ENCODE measurements at places on chromosomes 6 and 20. TPM values are rescaled to one million over a fixed set of nuclear protein-coding genes. Genes with fewer than 3 reads are reported as not detected.

- H3K27ac ChIP-seq = peak overlapping the region; percentile 80
- no peak overlapping the region for H3K4me3 ChIP-seq
- H3K36me3 ChIP-seq = no peaks in the 10 kb centered on the region
- H3K4me1 ChIP-seq = peaks cover 8% of the 10 kb centered on the region
Measured at GRCh38 chr6:109298605-109299264, 83.5 kb downstream of the CD164 start.

GRCh38 chr6:45115696-45116095, 212.4 kb upstream of the RUNX2 start:
- H3K4me1 ChIP-seq = no peaks in the 10 kb centered on the region
- no peaks in the 10 kb centered on the region for H3K36me3 ChIP-seq
- no peak for DNase-seq
- H3K27ac ChIP-seq = no peak overlapping the region

DNA sequence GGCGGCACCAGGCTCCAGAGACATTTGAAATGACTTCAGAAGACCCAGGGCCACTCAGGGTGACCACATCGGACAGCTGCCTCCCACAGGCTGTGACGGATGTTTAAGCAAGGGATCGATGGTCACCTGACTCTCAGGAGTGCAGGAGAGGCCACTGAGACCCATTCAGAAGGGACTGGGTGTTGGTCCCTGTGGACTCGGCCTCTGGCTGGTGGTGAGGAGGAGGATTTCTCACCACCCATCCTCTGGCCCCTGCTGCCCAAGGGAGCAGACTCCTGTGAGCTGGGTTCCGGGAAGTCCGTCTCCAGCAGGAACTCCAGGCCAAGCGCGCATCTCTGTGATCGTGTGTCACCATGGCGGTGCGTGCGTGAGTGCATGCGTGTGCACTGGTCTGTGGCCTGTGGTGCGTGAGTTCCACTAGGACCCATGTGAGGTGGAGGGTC, 25.5 kb downstream of the NPEPL1 start:
- peaks cover 9% of the 10 kb centered on the region for H3K36me3 ChIP-seq
- no peaks in the 10 kb centered on the region for H3K27me3 ChIP-seq
- no peak overlapping the region for H3K27ac ChIP-seq
- H3K4me3 ChIP-seq = no peak overlapping the region
- H3K4me1 ChIP-seq = no peaks in the 10 kb centered on the region

The BMP6 gene
- total RNA-seq = 16.0 TPM

- H3K4me3 ChIP-seq = peak overlapping the region; percentile 91
- H3K27ac ChIP-seq = peak overlapping the region; percentile 94
- no peaks in the 10 kb centered on the region for H3K27me3 ChIP-seq
- H3K4me1 ChIP-seq = peaks cover 8% of the 10 kb centered on the region
- DNase-seq = no peak
- peaks cover 29% of the 10 kb centered on the region for H3K36me3 ChIP-seq
Measured at GRCh38 chr6:30743099-30744053, 889 bp upstream of the FLOT1 start.

The ENPP3 gene
- not detected for total RNA-seq

DNA sequence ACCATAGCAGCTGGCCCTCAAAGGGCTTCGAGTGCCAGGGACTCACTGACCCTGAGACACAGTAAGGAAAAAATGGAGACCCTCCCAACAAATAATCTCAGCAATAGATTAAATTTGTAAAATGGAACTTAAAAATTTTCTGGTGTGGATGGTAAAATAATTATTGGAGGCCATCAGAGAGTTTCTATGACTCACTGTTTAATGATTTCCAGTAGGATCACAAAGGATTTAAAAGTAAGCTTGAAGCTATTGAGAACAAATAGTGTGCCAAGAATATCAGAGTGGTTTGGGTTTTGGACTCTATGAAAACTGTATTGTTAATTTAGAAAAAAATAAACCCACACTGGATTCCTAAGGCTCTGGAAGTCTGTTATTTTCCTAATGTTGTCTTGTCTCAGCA, 115.2 kb upstream of the AKIRIN2 start:
- DNase-seq = no peak
- H3K4me3 ChIP-seq = no peak overlapping the region
- no peak overlapping the region for H3K27ac ChIP-seq
- H3K27me3 ChIP-seq = no peaks in the 10 kb centered on the region
- no peaks in the 10 kb centered on the region for H3K36me3 ChIP-seq

DNA sequence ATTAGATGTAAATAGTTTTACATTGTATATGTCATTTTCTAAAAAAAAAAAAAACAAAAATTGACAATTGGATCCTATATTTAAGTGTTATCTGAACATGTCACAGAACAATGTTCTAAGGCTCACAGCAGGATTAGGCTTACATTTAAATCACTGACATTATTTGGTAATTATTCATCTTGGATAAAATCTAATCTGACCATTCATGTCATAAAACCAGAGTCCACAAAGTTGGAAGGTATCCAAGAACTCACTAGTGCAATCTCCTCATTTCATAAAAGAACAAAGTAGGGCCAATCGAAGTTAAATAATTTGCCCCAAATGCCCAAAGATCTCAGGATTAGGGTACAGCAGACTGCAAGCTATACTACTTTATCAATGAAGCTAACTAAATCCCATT, 73.0 kb downstream of the PDSS2 start:
- H3K4me3 ChIP-seq = no peak overlapping the region
- H3K4me1 ChIP-seq = no peaks in the 10 kb centered on the region
- H3K36me3 ChIP-seq = no peaks in the 10 kb centered on the region
- H3K27ac ChIP-seq = no peak overlapping the region
- no peak for DNase-seq
- no peaks in the 10 kb centered on the region for H3K27me3 ChIP-seq

GRCh38 chr6:101770116-101770515, 376.6 kb downstream of the GRIK2 start:
- no peaks in the 10 kb centered on the region for H3K27me3 ChIP-seq
- H3K4me1 ChIP-seq = no peaks in the 10 kb centered on the region
- DNase-seq = no peak
- H3K4me3 ChIP-seq = no peak overlapping the region
- no peaks in the 10 kb centered on the region for H3K36me3 ChIP-seq

DNA sequence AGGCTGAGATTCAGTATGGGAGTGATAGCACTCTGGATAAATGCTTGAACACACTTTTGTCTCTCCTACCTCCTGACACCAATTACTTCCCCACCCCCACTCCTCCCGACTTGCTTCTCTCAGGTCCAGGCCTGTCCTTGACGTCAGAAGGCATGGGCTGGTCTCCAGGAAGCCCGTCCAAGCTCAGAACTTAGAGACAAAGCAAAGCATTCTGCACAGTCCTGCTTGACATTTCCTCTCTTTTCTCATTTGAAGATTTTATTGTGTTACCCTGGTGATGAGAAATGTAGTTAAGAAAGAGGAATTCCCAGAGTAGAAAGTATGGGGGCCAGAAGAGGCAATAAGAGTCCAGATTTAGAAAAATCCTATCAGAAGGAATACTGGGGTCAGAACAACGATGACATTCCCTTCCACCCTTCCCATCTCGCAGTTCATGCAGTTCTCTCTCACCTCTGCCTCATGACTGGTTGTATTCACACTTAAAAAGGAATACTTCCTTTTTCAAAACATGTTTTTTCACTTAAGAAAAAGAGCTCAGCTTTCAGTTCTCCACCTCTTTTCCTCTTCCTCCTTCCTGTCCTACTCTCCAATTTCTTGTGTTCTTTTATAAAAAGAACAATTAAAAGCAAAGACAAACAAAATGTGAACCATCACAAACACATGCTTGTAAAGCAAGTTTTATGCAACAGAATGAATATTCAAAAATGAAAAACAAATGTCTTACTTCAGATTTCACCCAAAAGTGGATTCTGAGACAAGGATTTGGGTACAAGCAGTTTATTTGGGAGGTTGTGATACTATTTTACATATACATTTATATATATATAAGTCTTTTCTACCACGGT, 18.5 kb upstream of the FAM184A start:
- no peak overlapping the region for H3K27ac ChIP-seq
- no peak overlapping the region for H3K4me3 ChIP-seq
- no peaks in the 10 kb centered on the region for H3K36me3 ChIP-seq
- H3K4me1 ChIP-seq = peaks cover 5% of the 10 kb centered on the region
- DNase-seq = no peak

The SLC22A2 gene
- not detected for total RNA-seq

DNA sequence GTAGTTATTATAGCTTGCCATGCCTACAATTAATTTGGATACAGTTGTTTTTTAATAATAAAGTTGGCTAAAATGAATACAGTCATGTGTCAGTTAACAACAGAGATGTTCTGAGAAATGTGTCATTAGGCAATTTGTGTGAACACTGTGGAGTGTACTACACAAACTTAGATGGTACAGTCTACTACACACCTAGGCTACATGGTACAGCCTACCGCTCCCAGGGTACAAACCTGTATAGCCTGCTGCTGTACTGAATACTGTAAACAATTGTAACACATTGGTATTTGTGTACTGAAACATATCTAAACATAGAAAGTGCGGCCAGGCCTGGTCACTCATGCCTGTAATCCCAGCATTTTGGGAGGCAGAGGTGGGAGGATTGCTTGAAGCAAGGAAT, 50.2 kb downstream of the MYLIP start:
- H3K36me3 ChIP-seq = no peaks in the 10 kb centered on the region
- H3K27me3 ChIP-seq = no peaks in the 10 kb centered on the region
- peaks cover 7% of the 10 kb centered on the region for H3K4me1 ChIP-seq
- H3K4me3 ChIP-seq = no peak overlapping the region
- H3K27ac ChIP-seq = no peak overlapping the region
- no peak for DNase-seq

The PNPLA1 gene
- total RNA-seq = not detected

DNA sequence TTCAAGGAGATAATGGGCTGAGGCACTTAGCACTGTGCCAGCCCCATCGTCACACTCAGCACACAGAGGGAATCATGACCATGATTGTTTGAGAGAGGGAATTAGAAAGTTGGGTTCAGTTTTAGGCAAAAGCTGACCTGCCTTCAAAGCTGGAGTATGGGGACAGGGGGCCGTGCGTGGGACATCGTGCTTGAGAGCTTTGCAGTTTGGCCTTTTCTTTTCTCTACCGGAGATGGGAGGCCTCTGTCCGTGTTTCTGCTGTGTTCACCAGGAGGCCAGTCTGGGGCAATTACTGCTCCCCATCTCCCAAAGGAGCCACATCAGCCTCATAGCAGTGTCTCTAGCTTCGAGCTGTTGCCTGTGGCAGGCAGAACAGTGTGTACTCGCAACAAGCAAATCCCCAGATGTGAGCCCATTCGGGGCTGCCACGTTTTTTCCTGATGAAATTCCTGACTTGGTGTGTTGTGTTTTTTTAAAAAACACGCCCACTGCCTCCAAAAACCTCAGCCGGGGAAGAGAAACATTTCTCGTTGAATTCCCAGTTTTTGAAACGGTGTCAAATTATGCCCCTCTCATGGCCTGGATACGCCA, 20.2 kb downstream of the EYA2 start:
- no peaks in the 10 kb centered on the region for H3K27me3 ChIP-seq
- DNase-seq = peak; percentile 75
- H3K36me3 ChIP-seq = no peaks in the 10 kb centered on the region

DNA sequence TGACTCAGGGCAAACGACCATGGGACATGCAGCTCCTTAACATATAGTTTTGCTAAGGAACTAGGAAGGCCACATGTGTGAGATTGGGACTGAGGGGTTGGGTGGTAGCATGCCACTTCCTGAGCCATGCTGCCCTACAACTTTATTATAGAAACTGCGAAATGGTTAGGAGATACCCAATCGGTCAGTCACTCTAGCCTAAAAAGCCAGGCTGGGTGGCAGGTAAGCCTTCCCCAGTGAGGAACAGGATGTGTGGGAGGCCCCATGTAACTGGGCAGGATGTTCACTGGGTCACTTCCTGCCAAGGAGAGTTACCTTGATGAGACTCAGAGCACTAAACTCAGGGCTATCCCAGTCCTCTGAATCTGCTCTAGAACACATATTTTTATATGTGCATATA, 123.5 kb downstream of the MAP3K7 start:
- no peak for DNase-seq
- no peak overlapping the region for H3K4me3 ChIP-seq
- no peak overlapping the region for H3K27ac ChIP-seq
- no peaks in the 10 kb centered on the region for H3K27me3 ChIP-seq
- no peaks in the 10 kb centered on the region for H3K4me1 ChIP-seq
- H3K36me3 ChIP-seq = no peaks in the 10 kb centered on the region

The TMEM244 gene
- total RNA-seq = not detected

GRCh38 chr6:35011096-35012041, 122.3 kb downstream of the ANKS1A start:
- no peaks in the 10 kb centered on the region for H3K27me3 ChIP-seq
- peaks cover 3% of the 10 kb centered on the region for H3K4me1 ChIP-seq
- H3K27ac ChIP-seq = no peak overlapping the region
- H3K4me3 ChIP-seq = no peak overlapping the region
- no peak for DNase-seq
- H3K36me3 ChIP-seq = no peaks in the 10 kb centered on the region

- peak; percentile 52 for DNase-seq
- H3K36me3 ChIP-seq = no peaks in the 10 kb centered on the region
- no peak overlapping the region for H3K27ac ChIP-seq
Measured at GRCh38 chr6:170178561-170179477, 112.1 kb downstream of the DLL1 start.

- no peak for DNase-seq
- no peaks in the 10 kb centered on the region for H3K36me3 ChIP-seq
- no peak overlapping the region for H3K27ac ChIP-seq
- H3K4me3 ChIP-seq = no peak overlapping the region
- no peaks in the 10 kb centered on the region for H3K27me3 ChIP-seq
Measured at GRCh38 chr6:34259529-34260069, 10.8 kb upstream of the SMIM29 start.

DNA sequence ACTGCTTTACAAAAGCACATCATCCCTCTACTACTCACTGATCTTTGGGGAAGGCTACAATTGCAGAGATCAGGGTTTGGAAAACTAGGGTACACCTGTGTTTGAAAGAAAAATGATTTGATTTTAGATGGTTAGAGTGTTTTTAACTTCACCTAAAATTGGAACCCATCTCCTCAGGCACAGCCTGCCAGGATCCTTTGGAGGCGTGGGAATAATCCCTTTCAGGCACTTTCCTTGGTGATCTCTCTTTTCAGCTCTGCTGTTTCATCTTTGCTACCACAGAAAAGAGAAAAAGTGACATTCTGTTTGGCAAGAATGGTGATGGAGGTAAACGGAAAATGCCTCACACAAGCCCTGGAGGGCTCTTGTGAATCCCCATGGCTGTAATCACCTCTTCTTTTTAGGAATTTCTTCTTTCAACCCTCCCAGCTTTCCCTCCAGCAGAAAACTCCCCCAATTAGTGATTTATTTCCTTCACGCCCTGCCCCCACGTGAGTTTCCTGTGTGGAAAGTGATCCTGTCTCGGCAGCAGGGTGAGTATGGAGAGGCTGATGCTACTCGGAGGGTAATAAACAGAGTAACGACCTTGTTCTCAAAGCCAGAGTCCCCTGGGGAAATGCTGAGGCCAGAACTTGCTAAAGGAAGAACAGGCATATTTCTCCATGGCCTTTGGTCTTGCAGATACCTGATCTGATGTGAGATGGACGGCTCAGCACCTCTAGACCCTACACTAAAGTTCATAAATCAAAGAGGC, 9.2 kb downstream of the KCNG1 start:
- H3K36me3 ChIP-seq = no peaks in the 10 kb centered on the region
- H3K4me3 ChIP-seq = no peak overlapping the region
- no peaks in the 10 kb centered on the region for H3K27me3 ChIP-seq
- H3K27ac ChIP-seq = no peak overlapping the region
- DNase-seq = no peak

Measured in ascending aorta (tissue), 2 donors.